Esophagus muscularis mucosa (tissue), 4 donors: ENCODE measurements at places on chromosomes 6 and 20. TPM values are rescaled to one million over a fixed set of nuclear protein-coding genes. Genes with fewer than 3 reads are reported as not detected.
A peak's percentile ranks its signal among the peaks of the same experiment; 100 is the strongest.

- DNase-seq, result no peak
- H3K36me3 ChIP-seq, result no peaks in the 10 kb centered on the region
- H3K27me3 ChIP-seq, result no peaks in the 10 kb centered on the region
These were observed 485.7 kb upstream of the JARID2 start for GRCh38 chr6:14759976-14760672.

PMEPA1 gene
- total RNA-seq, result 37.8 TPM

DNA sequence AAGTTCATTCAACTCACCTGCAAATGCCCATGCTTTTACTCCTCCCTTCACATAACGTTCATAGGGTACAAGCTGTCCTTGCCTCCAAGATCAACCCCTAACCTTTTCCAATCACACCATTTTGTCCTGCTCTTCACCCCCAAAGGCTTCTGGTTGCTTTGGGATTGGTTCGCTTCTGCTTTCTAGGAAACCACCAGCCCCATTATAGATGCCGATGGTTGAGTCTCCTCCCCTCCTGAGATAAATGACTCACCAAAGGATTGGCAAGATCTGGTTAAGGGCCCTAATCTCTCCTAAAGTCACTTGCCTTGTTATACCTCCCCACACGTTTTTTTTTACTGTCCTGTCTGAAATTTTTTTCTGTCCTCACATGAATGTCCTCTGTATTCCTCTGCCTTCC, 311.4 kb downstream of the HACE1 start:
- H3K4me1 ChIP-seq, result no peaks in the 10 kb centered on the region
- no peaks in the 10 kb centered on the region for H3K36me3 ChIP-seq
- no peaks in the 10 kb centered on the region for H3K27me3 ChIP-seq

APCDD1L gene
- 0.33 TPM for total RNA-seq

GRCh38 chr6:99905209-99906106, 88.6 kb downstream of the MCHR2 start:
- no peaks in the 10 kb centered on the region for H3K4me1 ChIP-seq
- H3K36me3 ChIP-seq, result no peaks in the 10 kb centered on the region
- no peaks in the 10 kb centered on the region for H3K27me3 ChIP-seq
- no peak for DNase-seq

PRELID3B gene
- 48.4 TPM for total RNA-seq

DNA sequence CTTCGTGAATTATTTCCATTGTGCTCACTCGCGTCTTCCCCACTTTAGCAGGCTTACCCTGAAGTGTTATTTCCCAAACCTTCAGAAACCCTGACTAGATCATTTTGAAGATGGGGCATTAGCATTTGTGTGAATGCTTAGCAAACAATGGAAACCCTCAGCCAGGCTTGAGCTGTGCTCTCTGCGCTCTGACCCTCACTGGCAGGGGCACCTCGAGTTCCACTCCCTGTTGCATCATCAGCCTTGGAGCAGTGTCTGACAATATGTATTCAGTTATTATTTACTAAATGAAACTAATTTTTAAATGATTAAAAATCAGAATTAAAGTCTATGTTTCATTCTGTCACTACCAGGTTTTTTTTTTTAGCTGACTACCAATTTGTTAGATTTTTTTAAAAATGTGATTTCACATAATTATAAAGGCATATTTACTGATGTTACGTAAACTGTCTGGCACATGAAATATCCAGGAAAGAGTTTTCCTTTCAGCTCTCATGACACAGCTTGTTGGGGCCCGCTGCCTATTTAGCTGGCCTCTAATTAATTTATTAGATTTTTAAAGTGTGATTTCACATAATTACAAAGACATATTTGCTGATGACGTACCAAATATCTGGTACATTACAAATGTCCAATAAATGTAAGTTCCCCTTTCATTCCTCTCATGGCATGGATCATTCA, 155.2 kb downstream of the PACRG start:
- H3K36me3 ChIP-seq, result no peaks in the 10 kb centered on the region
- no peaks in the 10 kb centered on the region for H3K4me1 ChIP-seq
- no peak overlapping the region for H3K4me3 ChIP-seq
- DNase-seq, result no peak

- no peak overlapping the region for H3K27ac ChIP-seq
- DNase-seq, result no peak
- no peaks in the 10 kb centered on the region for H3K4me1 ChIP-seq
- peaks cover 41% of the 10 kb centered on the region for H3K36me3 ChIP-seq
- H3K4me3 ChIP-seq, result no peak overlapping the region
- no peaks in the 10 kb centered on the region for H3K27me3 ChIP-seq
These were observed 57.2 kb downstream of the GINS1 start for GRCh38 chr20:25464501-25465242.

GRCh38 chr6:1217396-1217795, 94.5 kb upstream of the FOXQ1 start:
- no peaks in the 10 kb centered on the region for H3K36me3 ChIP-seq
- no peaks in the 10 kb centered on the region for H3K4me1 ChIP-seq
- no peak overlapping the region for H3K4me3 ChIP-seq
- no peak overlapping the region for H3K27ac ChIP-seq

- H3K4me1 ChIP-seq, result peaks cover 47% of the 10 kb centered on the region
- H3K27me3 ChIP-seq, result no peaks in the 10 kb centered on the region
- peak overlapping the region; percentile 75 for H3K4me3 ChIP-seq
- no peaks in the 10 kb centered on the region for H3K36me3 ChIP-seq
These were observed 79.5 kb upstream of the MYL9 start for GRCh38 chr20:36461600-36462439.
